ENCODE measurements at places on chromosomes 13 and 19.

DNA sequence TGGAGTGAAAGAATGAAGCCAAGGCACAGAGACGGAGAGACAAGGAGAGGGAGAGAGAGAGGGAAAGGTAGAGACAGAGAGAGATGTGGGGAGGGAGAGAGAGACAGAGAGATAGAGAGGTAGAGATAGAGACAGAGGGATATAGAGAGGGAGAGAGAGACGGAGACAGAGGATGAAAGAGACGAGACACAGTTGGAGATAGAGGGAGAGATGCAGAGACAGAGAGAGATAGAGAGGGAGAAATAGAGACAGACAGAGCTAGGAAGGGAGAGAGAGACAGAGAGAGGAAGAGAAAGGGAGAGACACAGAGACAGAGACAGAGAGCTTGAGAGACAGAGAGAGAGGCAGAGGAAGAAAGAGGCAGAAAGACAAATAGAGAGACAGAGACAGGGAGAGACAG, 4.5 kb upstream of the CSNK1G2 start:
- DNase-seq: no peak

GRCh38 chr13:23797276-23797903, 91.8 kb downstream of the MIPEP start:
- no peak for DNase-seq

DNA sequence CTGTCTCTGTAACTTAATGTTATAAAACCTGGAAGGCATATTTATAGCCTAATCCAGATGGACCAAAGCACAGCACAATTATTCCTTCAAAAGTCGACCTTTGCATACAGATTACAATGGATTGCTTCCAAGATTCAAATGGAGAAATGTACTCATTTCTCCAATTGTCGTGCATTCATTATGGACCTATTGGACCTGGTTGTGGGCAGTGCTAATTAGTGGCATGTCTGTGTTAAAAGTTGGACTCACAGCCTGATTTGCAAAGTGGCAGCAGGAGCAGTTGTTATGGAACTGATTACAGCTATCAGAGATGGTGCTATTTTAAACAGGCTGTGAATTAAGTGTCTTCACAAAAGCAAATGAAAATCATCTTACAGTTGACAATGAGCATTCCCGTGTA, 1529.3 kb upstream of the SLC10A2 start:
- DNase-seq: no peak

- DNase-seq: peak; percentile 47
Measured at GRCh38 chr19:51131780-51132680, 7.3 kb downstream of the SIGLEC9 start.

GRCh38 chr13:55013051-55013450, 1984.4 kb downstream of the OLFM4 start:
- no peak for DNase-seq

DNA sequence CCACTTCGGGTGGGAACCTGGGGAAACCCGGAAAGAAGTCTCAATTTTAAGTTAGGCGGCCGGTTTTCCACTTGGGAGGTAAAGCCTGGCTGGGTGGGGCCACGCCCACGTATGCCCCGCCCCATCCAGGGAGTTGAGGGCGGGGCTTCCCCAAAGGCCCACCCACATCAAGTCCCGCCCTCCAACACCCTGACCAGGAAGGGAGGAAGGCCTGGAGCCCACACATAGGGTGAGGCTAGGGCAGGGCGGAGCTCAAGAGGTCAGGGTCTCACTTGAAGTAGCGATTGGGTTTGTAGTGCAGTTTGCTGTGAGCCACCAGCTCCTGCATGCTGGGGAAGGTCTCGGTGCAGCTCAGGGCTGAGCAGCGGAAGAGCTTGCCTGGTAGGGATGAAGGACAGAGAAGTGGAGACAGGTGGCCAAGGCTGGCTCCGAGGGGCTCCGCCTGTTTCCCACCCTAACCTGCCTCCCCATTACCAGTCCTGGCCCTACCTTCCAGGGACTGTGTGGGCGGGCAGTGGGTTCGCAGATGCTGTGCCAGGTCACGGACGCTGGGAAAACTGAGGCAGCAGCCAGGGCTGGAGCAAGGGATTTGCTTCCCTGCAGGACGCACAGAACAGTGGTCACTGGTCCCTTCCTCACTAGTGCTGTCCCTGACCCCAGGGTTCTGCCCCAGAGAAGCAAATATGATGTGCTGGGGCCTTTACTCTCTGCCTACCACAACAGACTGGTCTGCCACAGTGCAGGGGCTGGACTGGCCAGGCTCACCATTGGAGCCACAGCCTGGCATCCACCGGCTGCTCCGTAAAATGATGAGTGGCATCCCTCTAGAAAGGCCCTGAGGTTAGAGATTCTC, 1.6 kb downstream of the ZNF414 start:
- no peak for DNase-seq

- no peak for DNase-seq
Measured at GRCh38 chr13:33318744-33319143, 33.2 kb upstream of the STARD13 start.

DNA sequence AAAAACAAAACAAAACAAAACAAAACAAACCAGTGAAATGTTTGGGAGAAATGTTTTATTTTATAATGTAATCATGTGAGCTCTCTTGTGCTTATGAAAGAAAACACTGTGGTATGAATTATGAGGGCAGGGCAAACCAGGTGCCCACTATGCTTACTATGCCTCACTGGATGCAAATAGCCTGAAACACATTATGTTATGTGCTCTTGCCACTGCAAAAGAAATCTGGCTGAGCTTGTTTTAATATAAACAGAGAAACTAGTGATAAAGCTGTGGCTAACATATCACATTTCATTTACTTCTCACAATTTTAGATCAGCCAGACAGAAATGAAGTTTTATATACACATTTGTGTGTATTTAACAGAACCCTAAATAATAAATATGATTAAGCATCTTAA, 8.7 kb upstream of the NBEA start:
- no peak for DNase-seq

GRCh38 chr13:108083056-108083455, 132.3 kb downstream of the LIG4 start:
- no peak for DNase-seq

DNA sequence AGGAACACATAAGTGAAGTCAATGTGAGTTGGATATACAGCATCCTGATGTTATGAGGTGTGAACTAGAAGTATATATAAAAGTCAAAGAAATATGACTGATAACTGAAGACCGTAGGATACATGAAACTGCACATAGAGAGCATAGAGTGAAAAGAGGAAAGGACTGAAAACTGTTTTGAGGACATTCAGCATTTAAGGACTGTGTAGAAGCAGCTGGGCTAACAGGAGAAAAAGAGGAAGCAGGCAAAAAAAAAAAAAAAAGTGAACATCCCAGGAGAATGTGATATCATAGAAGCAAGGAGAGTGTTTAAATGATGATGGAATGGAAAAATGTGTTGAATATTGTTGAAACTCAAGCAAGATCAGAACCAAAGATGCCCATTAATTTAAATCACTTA, 363.5 kb downstream of the PCDH20 start:
- no peak for DNase-seq

DNA sequence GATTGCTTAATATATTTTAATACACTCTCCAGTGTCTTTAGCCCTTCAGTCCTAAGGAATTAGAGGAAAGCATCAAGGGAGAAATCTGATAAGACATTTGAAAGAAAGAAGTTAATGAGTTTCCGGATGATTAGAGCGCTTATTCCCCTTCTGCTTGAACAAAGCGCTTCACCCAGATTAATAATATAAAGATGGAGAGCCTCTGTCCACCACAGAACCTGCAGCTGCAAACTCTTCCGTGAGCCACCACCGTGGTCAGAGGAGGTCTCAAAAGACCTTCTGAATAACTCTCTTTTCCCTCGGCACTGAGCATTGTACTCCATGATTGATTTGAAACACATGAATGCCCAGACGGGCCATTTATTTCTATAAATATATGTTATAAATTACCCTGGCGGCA, 14.2 kb upstream of the TUBGCP3 start:
- DNase-seq: no peak

GRCh38 chr13:102441085-102441484, 39.2 kb upstream of the FGF14 start:
- no peak for DNase-seq

- DNase-seq: no peak
Measured at GRCh38 chr13:29323954-29324353, 271.5 kb downstream of the SLC7A1 start.

DNA sequence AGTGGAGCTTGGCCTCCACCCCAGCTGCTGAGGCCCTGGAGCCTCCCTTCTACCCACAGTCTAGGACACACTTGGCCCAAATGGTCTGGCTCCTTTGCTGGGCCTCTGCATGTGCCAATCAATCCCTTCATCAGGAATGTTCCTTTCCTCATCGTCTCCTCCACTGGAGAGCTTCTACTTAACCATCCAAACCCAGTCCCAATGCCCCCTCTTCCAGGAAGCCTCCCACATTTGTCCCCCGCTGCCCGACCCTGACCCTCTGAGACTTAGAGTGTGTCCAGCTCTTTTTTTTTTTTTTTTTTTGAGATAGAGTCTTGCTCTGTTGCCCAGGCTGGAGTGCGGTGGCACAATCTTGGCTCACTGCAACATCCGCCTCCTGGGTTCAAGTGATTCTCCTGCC, 2.5 kb downstream of the DUS3L start:
- no peak for DNase-seq

All from cerebellar nuclear complex (tissue), 1 donor.